K562 (cell line): ENCODE measurements at places on chromosomes 6 and 20.

DNA sequence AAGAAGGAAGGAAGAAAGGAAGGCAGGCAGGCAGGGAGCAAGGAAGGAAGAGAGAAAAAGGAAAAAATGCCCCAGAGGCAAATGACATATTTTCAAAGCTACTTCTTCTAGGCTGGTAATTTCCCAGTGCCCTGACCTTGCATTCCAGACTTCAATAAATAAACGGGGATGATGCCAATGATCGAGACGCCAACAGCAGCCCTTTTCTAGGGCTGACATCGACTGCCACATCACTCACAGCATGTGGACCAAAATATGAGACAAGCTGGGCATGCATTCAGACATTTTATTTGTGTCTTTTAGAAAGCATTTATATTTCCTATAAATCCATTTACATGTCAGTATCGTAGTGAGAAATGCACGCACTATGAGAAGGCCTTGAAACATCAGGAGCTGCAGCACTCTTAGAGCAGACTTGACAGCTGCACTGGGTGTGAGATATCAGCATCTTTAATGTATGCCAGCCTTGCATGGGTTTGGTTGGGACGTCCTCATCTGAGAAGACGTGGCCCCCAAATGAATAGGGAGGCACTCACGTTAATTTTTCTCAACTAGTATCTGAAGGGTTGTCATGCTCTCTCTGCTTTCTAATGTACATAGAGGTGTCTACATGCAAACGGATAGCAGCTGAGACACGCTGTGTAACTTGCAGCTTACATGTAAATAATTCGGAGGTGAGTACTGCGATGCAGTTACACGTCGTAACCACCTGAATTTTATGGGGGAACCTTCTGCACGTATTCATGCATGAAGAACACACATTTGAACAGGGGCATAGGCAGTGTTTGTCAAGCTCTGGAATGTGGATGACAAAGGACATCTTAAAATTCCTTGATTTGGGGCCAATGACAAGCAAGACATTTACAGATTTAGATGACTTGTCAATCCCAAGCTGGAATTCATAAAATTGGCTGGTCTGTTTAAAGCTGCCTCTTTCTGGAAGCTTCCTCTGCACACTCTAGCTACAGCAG, 149.1 kb upstream of the AGPAT4 start:
- no peak for DNase-seq

- no peak for DNase-seq
Observed at GRCh38 chr6:107032051-107032450, 4.1 kb downstream of the MTRES1 start.

GRCh38 chr6:109008537-109009235, 86.0 kb downstream of the SESN1 start:
- DNase-seq, result no peak

DNA sequence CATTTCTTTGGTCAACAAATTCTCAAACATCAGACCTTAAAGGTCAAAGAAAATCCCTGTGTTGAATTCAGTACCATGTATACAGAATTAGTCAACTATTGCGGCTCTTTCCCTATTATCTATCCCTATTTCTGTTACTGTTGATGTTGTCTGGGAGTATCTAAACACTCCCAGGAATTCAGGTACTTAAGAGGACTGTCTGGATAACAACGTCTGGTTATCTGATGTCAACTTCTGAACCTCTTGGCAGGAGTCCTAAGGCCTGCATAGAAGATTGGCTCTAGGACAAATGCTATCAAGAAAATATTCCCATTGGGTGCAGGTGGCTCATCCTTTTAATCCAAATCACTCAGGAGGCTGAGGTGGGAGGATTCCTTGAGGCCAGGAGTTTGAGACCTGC, 255.6 kb downstream of the KHDC1L start:
- DNase-seq, result no peak
